Stimulated activated CD4-positive, alpha-beta T cell treated with anti-CD3 and anti-CD28 coated beads, Interleukin-4, amount 100 ng/mL, for 48 hours (primary cell): ENCODE measurements at places on chromosomes 5 and 9.

DNA sequence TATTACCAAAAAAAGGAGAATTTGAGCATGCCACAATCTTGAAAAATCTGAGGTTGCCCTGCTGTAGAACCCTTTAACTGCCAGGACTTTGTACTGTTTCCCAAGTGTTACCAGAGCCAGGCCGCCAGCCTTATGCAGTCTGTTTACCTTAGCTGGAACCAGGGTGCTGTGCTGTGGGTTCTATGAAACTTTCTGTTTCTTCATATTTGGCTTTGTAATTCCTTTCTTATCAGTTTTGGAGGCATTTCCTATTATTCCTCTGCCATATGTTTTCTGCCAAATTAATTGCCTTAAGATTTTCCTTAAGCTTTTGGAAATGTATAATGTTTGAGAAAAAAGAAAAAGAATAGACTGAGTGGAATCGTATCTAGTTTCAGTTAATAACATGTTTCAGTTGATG, 2.1 kb downstream of the S1PR3 start:
- no peak for DNase-seq

DNA sequence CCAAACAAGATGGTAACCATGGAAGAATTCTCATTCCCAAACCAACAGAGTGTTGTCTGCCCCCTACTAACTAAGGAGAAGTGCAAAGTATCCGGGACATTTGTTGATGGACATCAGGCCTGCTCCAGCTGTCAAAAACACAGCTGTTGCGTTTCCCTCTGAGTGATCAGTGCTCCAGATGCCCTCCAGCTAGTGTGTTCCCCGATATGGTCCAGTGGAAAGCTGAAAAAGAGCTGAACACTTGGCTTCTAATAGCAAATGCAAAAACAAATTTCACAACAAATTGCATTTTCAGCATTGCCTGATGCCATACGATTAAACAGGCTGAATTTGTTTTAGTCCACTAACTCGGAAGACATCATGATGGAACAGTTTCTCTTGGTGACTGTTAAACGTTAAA, 1398.7 kb downstream of the PTPRD start:
- DNase-seq = no peak

GRCh38 chr5:150674341-150674821, 13.3 kb downstream of the MYOZ3 start:
- DNase-seq = no peak

DNA sequence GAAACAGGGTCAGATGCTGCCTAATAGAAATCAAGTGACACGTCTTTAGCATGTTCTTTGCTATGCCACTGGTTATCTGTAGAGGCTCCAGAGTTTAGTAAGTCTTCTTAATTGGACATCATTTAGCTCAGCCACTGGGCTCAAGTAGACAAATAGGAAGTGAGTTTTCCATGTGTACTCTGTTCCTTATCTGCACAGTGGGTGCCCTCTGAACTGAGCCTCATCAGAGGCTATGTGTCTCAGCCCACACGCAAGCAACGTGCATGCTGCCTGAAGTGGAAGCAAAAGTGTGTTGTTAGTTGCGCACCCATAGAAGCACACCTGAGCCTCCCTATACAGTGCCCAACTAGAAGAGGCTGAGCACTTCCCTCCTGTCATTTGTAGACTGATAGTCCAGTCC, 134.7 kb downstream of the SEMA5A start:
- no peak for DNase-seq

DNA sequence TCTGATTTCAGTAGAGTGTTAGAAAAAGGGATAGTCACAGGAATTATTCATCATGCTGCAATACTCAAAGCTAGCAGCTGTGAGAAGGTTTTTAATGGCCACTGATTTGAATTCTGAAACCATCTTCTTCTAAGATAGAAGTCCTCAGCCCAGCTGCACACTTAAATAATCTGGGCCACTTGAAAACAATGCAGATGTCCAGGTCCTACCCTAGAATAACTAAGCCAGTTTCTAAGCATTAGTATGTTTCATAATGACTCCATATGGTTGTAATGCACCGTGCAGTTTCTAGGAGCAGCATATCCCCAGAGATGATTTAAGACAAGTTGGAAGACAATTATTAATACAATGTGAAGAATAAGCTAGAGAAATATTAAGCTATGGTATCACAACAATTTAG, 159.9 kb upstream of the FBXL17 start:
- no peak for DNase-seq

DNA sequence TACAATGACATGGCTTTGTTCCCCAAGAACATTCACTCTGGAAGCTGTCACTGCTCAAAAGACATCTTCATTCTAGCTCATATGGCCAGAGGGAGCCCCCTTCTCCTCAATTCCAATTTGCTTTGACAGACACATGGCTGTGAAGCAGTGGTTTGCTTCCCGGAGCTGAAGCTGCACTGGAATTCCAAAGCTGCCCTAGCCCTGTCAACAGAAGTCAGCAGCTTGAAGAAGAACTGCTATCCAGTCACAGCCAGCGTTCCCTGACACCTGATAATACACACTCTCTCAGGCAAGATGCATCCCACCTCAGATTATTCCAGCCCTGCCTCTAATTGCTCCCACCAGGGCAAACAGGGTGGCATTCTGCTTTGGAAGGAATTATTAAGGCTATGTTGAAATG, 93.7 kb downstream of the SEMA5A start:
- no peak for DNase-seq

DNA sequence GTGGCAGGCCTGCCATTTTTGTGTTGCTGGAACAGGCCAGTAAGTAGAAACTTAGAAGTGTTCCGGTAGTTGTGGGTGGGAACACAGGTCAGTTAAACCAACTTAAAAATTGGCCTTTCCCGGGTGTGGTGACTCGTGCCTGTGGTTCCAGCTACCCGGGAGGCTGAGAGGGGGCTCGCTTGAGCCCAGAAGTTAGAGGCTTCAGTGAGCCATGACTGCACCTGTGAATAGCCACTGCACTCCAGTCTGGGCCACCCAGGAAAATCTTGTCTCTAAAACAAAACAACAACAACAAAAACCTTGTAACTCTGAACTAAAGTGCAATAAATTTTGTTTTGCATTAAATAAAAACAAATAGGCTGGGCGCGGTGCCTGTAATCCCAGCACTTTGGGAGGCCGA, 1.4 kb upstream of the NHP2 start:
- no peak for DNase-seq

GRCh38 chr5:60538426-60538825, 161.5 kb downstream of the DEPDC1B start:
- DNase-seq = no peak

DNA sequence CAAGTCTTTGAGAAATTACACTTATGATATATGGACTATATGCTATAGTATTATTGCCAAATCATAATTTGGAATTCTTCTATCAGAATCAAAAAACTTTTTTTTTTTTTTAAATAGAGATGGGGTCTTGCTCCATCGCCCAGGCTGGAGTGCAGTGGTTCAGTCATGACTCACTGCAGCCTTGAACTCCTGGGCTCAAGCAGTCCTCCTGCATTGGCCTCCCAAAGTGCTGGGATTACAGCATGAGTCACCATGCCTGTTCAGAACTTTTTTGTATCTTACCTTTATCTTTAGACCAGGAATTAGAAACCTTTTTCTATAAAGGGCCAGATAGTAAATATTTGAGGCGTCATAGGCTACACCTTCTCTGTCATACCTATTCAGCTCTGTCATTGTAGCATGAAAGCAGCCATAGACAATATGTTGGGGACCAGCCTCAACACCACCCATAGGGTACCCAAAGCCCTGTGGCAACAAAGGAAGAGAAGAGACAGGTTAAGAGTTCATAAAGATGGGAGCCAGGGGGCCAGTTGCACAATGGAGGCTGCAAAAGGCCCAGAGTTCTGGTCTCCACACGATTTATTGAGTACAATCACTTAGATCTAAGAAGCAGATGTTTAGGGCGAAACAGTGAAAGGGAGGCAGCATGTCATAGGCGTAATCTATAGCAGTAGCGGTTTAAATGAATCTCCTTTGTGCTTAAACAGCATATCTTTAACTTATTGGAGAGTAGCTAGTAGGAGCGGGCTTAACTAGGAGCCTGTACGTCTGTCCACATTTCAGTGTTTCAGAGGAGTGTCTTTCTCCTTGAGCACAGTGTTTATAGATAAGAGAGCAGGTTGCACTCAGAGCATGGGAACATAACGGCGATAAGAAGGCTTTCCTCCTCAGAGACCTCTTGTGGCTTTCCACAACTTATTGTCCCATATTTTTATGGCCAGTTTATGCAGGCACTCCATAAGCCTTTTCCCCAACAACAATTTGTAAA, 12.5 kb downstream of the ECM2 start:
- no peak for DNase-seq

DNA sequence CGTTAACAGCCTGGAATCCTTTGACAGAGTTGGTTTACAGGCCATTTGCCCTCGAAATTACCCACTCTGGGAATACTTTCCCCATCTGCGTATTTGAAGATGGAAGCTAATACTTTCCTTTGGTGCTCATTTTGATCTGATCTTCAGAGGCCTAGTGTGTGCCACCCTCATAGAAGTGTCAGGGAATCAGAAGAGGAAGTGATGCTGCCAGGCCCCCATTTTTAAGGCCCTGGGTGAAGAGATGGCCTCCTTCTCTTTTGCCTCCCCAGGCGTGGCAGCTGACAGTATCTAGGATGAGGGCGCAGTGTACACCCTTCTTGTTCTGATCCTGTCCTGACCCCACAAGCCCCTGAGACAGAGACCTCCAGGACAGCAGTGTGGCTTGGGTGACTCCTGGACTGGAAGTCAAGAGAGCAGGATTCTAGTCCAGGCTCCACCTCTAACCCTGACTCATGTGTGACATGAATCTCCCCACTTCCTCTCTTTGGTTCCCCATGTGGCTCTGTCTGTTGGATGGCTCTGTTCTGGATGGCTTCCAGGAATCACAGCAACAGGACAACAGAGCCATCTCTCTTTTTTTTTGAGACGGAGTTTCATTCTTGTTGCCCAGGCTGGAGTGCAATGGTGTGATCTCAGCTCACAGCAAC, 27.8 kb downstream of the CSF1R start:
- no peak for DNase-seq

DNA sequence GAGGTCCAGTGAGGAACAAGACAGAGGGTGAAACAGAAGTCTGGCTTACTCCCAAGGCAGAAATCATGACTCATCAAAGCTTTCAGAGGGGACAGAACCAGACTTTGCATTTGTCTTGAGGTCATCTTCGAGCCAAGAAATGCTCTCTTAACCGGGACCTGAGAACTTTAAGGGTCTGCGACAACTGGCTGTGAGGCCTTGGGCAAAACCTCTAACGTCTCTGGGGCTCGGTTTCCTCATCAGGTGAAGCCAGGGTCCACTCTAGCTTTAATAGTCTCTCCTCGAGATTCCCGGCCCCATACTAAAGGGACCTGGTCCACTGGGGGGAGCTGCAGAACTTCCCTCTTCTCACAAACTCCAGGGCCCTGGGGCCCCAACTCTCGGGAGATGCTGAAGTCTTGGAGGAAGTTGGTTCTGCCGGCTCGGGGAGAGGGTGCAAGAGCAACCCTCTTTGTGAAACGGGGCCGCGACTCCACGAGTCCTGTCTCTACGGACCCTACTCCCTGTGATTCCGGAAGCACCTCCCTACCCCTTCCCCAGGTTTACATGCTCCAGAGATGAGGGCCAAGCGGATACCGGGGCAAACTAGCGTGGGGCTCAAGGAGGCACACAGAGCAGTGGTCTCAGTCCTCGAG, 2.6 kb downstream of the GLIS3 start:
- DNase-seq = peak; percentile 12

DNA sequence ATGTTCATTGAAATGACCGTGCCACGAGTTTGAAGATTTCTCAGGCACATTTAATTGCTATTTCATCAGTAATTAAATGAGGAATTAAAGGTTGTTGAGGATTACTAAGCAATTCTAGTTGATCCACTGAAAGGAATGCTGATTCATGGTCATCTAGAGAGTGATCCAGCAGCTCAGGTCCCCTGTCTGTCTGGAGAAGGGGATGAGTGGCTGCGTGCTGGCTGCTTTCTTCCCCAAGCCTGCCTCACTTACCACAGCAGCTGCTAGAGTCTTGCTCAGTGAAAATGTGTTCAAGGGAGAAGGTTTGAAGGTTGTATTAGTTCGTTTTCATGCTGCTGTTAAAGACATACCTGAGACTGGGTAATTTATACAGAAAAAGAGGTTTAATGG, 7.8 kb upstream of the TGFBI start:
- no peak for DNase-seq

DNA sequence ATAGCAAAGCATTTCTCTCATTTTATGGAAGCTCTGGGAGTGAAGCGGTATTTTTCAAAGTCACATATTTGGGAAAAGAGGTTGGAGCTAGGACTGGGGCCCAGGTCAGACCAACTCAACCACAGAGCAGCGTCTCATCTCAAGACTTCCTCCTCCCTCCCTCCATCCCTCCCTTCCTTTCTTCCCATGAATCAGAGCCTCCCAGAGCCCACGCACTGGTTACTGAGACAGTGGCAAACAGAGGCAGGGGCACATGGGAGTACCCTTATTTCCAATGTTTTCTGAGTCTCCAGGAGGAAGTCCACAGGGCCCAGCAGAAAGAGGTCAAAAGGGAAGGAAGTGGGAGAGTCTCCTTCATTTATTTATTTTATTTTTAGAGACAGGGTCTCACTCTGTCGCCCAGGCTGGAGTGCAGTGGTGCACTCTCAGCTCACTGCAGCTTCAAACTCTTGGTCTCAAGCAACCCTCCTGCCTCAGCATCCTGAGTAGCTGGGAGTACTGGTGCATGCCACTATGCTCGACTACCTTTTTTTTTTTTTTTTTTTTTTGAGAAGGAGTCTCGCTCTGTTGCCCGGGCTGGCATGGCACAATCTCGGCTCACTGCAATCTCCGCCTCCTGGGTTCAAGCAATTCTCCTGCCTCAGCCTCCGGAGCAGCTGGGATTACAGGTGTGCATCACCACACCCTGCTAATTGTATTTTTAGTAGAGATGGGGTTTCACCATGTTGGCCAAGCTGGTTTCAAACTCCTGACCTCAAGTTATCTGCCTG, 52.5 kb upstream of the CDKN2AIPNL start:
- no peak for DNase-seq

GRCh38 chr5:38797838-38798237, 48.0 kb upstream of the OSMR start:
- no peak for DNase-seq

DNA sequence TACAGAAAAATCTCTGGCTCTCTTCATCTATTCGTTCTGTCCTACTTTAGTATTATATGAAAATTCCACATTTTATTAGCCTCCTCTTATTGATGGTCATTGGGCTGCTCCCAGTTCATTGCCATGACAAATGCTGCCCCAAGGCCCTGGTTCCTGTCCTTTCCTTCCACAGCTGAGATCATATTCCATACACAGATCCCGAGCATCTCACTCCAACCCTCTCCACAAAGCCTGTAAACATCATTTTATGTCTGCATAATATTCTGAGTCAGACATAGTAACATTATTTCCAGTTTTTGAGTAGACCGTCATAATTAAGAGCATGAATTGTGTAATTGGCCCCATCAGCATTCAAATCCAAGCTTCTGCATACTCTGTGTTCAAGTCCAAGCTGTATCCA, 86.3 kb downstream of the MVB12B start:
- no peak for DNase-seq

DNA sequence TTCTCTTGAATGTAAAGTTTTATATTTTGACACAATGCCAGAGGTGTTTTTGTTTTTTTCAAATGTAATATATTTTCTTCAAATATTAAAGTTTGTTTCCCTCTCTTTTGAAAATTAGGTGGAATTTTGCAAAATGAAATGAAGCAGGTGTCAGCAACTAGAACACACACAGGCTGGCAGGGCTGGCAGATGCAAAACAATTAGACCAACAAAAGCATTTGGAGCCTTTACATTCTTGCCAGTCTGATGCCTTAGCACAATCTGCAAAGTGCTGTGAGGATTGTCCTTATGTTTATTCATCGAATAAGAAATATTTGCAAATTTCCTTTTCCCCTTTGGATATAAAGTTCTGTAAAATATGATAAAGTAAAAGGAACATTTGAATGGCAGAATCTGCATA, 1063.9 kb downstream of the CDH9 start:
- no peak for DNase-seq
